CD4-positive, alpha-beta memory T cell (primary cell): ENCODE measurements at places on chromosomes 5 and 9. TPM values are rescaled to one million over a fixed set of nuclear protein-coding genes. Genes with fewer than 3 reads are reported as not detected.

Gene PCDHB9
- 0.44 TPM for total RNA-seq

Gene HTR1A
- total RNA-seq: not detected

Gene CFAP157
- total RNA-seq: 0.25 TPM

Gene C9
- not detected for total RNA-seq

Gene ADAMTS13
- 1.7 TPM for total RNA-seq

Gene CYSRT1
- 0.25 TPM for total RNA-seq

Gene PCDHAC2
- total RNA-seq: not detected

Gene CD14
- total RNA-seq: 5.2 TPM

Gene CEL
- total RNA-seq: 1.2 TPM

Gene CDH18
- total RNA-seq: not detected

Gene TCF7
- 841 TPM for total RNA-seq

Gene DAB2IP
- total RNA-seq: not detected

Gene OTP
- not detected for total RNA-seq

DNA sequence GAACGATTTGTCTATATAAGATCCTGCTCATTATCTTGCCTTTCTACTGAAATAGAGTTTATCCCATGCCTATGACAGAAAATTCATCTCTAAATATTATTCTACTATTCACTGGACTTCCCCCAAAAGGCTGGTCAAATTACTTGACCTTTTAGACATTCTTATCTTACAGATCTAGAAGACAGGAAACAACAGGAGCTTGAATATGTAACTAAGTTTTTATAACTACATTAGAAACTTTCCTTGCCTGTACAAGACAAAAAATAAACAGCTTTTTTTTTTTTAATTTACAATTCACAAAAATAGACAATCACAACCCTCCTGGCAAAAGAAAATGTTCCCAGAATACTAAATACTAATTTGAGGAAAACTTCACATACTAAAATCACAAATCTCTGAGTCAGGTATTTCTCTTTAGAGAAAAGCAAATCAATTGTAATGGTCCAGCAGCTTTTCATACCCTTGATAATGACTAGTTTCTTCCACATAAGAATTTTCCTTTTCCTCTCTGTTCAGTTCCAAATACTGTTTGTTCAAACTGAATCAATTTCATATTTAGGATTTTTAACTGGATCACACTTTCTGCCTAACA is 68.6 kb downstream of the MLLT3 start:
- H3K36me3 ChIP-seq: no peaks in the 10 kb centered on the region
- DNase-seq: no peak
- peaks cover 63% of the 10 kb centered on the region for H3K4me1 ChIP-seq
- H3K4me3 ChIP-seq: no peak overlapping the region
- no peaks in the 10 kb centered on the region for H3K27me3 ChIP-seq
- no peak overlapping the region for H3K27ac ChIP-seq

- DNase-seq: no peak
- H3K27me3 ChIP-seq: no peaks in the 10 kb centered on the region
- no peaks in the 10 kb centered on the region for H3K36me3 ChIP-seq
- H3K4me1 ChIP-seq: no peaks in the 10 kb centered on the region
Measured at GRCh38 chr5:33423018-33423630, 17.6 kb upstream of the TARS1 start.

DNA sequence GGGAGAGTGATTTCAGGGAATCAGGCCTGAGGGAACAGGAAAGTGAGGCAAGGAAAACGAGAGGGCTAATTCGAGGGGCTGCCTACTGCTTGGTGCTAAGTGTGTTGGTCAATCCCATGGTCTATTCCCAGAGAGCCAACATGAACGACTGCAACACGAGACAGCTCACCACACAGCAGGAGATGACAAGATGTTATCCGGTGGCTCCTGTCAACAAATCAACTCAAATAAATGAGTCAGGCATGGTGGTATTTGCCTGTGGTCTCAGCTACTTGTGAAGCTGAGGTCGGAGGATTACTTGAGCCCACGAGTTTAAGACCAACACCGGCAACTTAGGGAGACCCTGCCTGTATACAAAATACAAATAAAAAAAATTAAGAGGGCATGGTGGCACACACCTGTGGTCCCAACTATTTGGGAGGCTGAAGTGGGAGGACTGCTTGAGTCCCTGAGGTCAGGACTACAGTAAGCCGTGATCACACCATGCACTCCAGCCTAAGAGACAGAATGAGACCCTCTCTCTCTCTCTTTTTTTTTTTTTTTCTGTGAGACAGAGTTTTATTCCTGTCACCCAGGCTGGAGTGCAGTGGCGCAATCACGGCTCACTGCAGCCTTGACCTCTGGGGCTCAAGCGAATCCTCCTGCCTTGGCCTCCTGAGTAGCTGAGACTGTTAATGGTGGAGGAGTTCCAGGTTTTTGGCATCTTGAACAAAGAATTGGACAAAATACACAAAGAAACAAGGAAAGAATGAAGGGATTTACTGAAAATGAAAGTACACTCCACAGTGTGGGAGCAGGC is 9.0 kb upstream of the FAF2 start:
- DNase-seq: no peak
- H3K27me3 ChIP-seq: no peaks in the 10 kb centered on the region
- H3K4me1 ChIP-seq: peaks cover 7% of the 10 kb centered on the region
- H3K36me3 ChIP-seq: no peaks in the 10 kb centered on the region
- no peak overlapping the region for H3K27ac ChIP-seq
- no peak overlapping the region for H3K4me3 ChIP-seq

- H3K4me3 ChIP-seq: no peak overlapping the region
- H3K27me3 ChIP-seq: no peaks in the 10 kb centered on the region
- peaks cover 4% of the 10 kb centered on the region for H3K4me1 ChIP-seq
Measured at GRCh38 chr9:129021091-129021490, 7.0 kb downstream of the SH3GLB2 start.

DNA sequence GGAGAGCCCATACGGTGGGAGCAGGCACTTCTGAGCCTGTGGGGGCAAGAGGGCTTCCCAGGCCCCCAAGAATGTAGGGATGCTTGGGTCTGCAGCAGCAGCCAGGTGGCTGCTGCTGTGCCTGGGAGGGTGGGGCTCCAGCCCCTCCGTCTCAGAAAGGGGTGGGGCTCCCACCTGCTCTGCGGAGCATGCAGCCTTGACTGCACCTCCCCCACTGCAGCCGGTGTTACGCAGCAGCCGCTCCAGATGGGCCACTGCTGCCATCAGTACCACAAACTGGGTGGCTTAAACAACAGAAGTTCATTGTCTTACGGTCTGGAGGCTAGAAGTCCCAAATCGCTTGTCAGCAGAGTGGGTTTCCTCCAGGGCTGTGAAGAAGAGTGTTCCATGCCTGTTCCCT is 365.5 kb downstream of the TMEM38B start:
- no peak for DNase-seq
- H3K4me3 ChIP-seq: no peak overlapping the region
- no peaks in the 10 kb centered on the region for H3K4me1 ChIP-seq
- no peaks in the 10 kb centered on the region for H3K27me3 ChIP-seq

DNA sequence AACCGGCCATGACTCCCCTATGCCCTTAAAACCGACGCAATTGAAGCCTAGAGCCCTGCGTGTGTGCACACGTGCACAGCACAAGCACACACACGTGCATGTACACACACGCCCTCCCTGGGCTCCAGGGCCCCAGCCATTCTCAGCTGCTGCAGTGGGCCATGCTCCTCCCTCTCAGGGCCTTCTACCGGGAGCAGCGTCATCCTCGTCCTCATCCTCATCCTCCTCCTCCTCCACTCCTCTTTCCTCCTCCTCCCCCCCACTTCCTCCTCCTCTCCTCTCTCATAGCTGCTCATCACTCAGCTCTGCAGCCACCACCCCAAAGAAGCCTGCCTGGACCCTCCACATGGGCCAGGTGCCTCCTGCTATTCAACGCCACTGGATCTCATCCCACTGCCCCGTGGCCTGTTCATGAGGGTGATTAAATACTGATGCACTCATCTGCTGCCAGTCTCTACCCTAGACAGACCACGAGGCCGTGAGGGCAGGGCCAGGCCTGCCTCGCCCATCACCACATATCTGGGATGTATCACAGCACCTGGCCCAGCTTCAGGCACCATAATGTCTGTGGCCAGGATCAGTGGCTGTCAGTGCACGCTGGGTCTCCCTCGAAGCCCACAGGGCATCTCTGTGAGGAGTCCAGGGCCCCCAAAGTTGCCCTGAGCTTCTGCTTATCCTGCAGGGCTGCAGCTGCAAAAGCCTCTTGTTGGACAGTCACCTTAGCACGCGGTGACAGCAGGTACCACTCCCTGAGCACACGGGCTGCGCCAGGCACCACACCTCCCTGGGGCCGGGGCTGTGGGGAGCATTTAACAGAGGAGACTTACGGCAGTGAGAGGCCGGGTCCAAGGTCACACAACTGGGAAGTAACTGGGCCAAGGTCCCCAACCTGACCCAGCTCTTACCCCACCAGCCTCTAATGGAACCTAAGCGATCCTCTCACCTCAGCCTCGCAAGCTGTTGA is 9.8 kb downstream of the FAM78A start:
- peaks cover 84% of the 10 kb centered on the region for H3K4me1 ChIP-seq
- DNase-seq: peak; percentile 49
- no peaks in the 10 kb centered on the region for H3K27me3 ChIP-seq
- peak overlapping the region; percentile 61 for H3K4me3 ChIP-seq
- peaks cover 19% of the 10 kb centered on the region for H3K36me3 ChIP-seq

GRCh38 chr9:92942688-92943616 is 4.4 kb upstream of the FGD3 start:
- no peak for DNase-seq
- H3K27me3 ChIP-seq: no peaks in the 10 kb centered on the region
- no peak overlapping the region for H3K27ac ChIP-seq
- peaks cover 13% of the 10 kb centered on the region for H3K4me1 ChIP-seq

- DNase-seq: peak; percentile 33
- no peaks in the 10 kb centered on the region for H3K36me3 ChIP-seq
- no peaks in the 10 kb centered on the region for H3K27me3 ChIP-seq
- no peak overlapping the region for H3K4me3 ChIP-seq
- H3K27ac ChIP-seq: no peak overlapping the region
Measured at GRCh38 chr9:124202447-124202971, 55.2 kb upstream of the NEK6 start.

DNA sequence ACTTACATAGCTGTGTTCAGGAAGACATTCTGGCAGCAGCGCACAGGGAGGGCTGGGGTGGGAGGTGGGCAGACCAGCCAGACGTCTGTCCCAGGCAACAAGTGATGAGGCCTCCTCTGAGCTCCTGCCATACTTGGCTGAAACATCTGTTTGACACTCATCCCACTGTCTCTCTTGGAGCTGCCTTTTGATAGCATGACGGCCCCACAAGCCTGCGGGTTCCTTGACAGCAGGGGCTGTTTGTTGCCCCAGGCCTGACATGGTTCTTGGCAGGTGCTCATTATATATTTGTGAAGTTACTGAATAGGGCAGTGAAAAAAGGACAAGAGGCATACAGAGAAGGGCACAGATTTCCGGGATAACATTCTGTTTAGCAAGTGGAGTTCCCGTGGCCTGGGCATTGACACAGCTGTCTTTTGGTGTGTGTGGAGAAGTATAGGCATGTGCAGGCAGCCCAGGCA is 22.2 kb upstream of the B4GALT1 start:
- no peaks in the 10 kb centered on the region for H3K27me3 ChIP-seq
- no peak for DNase-seq
- no peaks in the 10 kb centered on the region for H3K36me3 ChIP-seq
- no peak overlapping the region for H3K27ac ChIP-seq
- no peak overlapping the region for H3K4me3 ChIP-seq
- H3K4me1 ChIP-seq: no peaks in the 10 kb centered on the region

- H3K4me1 ChIP-seq: peaks cover 26% of the 10 kb centered on the region
- peak overlapping the region; percentile 90 for H3K4me3 ChIP-seq
- peak; percentile 30 for DNase-seq
Measured at GRCh38 chr5:75337366-75338021, 474 bp downstream of the HMGCR start.

- H3K4me1 ChIP-seq: peaks cover 21% of the 10 kb centered on the region
- H3K36me3 ChIP-seq: no peaks in the 10 kb centered on the region
Measured at GRCh38 chr9:133035669-133036068, 4.9 kb downstream of the GTF3C5 start.

DNA sequence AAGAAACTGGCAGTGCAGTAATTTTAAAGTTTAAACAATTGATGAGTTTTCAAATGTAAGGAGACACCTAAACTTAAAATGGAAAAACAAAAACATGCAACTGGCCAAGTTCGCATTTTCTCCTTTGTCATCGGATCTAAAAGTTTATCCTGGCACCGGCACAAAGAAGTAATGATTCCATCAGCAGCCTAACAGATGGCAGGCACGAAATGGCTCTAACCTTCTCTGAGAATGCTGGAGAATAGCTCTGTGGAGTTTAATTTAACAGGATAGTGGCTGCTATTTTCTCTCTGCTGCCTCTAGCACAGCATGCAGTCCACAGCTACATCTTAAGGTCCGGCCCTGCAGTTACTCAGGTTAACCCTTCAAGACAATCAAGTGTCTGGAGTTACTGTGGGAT is 82.2 kb downstream of the PRELID2 start:
- H3K27me3 ChIP-seq: no peaks in the 10 kb centered on the region
- DNase-seq: no peak
- no peak overlapping the region for H3K4me3 ChIP-seq
- no peaks in the 10 kb centered on the region for H3K36me3 ChIP-seq

DNA sequence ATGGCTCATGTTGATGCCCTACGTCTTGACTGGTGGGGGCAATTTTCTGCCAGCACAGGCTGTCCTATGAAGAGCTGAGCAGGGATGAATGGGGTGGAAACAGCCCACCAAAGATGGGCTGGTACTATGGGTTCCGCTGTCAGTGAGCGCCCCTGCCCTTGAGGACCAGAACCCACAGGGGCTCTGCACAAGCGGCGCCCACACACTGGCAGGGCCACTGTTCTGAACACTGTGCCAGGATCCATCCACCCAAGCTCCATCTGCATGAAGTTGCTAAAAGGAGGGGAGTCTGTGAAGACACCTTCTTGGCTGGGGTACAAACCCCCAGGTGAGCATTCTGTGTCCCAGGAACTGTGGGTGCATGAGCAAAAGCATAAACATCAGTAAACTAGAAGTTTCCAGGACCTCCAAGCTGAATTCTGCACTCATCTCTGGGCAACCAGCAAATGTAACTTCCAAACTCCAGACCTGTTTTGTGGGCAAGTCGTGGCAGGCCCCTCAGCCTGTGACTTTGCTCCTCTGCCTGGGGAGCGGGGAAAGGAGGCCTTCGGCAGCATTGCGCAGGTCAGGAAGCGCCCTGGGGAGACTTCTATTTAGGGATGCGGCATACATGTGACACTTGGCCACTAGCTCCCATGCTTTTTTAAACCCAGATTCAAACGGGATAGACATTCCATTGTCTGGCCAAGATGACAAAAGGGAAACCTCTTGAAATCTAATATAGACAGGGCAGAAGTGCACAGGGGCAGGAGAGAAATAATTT is 48.9 kb downstream of the PTPN3 start:
- no peaks in the 10 kb centered on the region for H3K27me3 ChIP-seq
- no peak overlapping the region for H3K4me3 ChIP-seq
- H3K36me3 ChIP-seq: no peaks in the 10 kb centered on the region
- no peak for DNase-seq

DNA sequence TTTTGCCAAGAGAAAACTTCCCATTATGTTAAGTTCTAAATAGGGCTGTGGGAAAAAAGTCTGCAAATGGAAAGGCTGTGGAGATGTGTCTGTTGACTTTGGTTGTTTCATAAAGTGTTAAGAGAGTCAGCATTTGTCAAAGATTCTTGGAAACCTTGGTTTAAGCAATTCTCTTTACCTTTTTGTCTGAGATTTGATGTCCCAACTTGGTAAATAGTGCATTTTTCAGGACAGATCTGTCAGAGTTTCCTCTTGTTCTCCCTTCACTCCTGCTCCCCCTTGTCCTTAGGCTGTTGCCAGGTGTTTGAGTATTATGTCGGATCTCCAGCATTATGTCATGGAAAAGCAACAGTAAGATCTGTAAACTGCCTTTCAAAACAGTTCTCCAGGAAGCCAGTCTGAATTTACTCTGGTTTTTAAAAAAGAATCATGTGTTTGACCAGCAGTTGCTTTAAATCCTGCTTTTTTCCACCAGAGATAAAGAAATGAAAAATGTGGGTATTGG is 79.1 kb upstream of the ADAMTSL1 start:
- H3K4me1 ChIP-seq: no peaks in the 10 kb centered on the region
- no peak overlapping the region for H3K27ac ChIP-seq
- no peaks in the 10 kb centered on the region for H3K27me3 ChIP-seq
